ENCODE measurements at places on chromosomes 3 and 15.
A peak's percentile ranks its signal among the peaks of the same experiment; 100 is the strongest.

DNA sequence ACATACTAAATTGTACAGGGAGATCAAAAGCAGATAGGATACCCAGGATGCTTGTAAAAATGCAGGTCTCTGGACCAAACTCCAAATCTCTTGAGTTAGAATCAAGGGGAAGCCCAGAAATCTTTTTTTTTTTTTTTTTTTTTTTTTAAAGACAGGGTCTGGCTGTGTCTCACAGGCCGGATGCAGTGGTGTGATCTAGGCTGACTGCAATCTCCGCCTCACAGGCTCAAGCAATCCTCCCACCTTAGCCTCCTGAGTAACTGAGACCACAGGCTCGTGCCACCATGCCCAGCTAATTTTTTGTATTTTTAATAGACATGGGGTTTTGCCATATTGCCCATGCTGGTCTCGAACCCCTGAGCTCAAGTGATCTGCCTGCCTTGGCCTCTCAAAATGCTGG, 373.5 kb downstream of the SHQ1 start:
- no peak for DNase-seq

DNA sequence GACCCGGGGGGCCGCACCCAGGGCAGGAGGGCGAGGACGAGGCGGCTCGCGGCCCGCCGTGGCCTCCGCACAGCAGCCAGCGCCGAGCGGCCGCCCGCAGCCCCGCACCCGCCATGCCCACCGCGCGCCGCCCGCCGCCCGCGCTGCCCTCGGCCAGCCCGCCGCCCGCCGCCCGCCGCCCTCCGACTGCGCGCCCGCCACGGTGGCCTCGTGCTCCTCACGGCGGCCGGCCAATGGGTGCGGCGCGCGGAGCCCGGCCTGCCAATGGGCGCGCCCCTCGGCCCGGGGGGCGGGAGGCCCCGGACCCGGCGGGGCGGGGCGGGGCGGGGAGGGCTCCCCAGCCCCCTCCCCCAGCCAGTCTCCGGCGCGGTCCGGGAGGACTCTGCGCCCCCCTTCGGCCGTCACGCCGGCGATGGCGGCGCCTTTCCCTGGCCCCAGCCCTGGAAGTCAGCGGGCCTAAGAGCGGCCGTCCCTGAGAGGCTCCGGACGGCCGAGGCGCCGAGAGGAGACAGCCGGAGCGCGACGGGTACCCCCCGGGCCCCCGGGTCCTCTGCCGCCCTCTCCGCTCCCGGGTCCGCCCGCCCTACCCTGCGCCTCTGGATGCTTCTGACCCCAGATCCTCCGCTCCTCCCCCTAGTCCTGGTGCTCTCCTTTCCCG, at the start of gene NT5DC2:
Gene NT5DC2 (minus strand): TSS at position 235 of the 658 bp plus-strand sequence. CDS start 120 bp downstream, at position 115.
- DNase-seq = peak; percentile 82

DNA sequence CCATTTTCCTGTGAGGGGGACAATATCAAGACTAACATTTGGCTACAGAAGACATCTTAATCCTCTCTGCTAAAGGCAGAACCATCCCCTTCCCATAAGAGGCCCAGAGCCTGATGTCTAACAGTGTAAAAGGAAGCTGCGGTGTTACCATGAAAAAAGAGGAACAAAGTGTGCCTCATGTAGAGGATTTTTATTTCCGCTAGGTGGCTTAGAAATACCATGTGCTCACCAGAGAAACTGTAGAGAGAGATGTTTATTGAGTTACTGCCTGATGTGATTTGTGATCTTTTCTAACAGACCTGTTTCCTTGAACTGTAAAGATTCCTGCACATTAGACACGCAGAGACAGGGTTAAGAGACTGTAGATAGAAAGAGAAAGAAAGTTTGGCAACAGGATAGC, 22.0 kb downstream of the OR5H15 start:
- no peak for DNase-seq

DNA sequence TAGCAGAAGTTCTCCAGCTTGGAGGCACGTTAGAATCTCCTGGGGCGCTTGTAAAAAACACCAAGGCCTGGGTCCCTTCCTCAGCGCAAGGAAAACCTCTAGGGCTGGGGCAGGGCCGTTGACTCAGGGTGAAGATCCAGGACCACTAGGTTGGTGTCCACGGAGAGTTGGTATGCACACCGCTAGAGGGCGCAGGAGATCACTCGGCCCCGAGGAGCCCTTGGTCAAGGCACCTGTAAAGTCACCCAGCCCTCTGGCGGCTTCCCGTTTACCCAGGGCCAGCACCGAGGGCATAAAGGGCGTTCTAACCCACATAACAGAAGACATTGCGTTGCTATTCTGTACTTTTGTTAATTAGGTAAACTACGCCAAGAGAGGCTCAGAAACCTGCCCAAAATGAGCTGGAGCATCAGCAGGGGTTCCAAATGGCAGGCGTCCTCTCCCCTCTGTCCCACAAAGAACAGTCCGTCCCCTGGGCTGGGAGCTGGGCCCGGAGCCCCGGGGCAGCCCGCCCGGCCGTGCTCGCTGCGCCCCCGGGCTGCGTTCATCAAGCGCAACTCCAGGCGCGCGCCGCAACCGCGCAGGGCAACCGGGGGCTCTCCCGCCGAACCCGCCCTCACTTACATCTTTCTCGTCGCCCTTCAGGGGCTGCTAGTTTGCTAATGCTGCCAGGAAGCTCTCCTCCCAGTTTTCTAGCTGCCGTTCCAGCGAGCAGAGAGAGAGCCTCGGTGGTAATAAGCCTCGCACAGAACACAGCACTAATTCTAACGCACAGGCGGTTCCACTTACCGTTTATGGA, 332.1 kb downstream of the ARRDC4 start:
- DNase-seq = peak; percentile 68

GRCh38 chr3:63900010-63900409, 12.2 kb downstream of the SCAANT1 start:
- DNase-seq = no peak

DNA sequence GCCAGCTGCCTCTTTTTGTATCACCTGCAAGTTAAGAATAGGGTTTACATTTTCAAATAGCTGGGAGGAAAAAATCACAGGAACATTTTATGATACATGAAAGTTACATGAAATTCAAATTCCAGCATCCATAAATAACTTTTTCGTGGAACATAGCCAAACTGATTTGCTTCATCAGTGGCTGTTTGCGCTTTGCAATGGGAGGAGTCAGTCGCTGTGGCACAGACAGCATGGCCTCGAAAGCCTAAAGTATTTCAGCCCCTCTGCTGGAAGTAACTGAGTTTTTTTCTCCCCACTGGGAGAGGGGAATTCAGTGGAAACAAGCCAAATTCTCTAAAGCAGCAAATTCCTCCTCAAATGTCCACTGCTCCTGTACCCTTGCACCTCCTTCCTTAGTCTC, 271.9 kb downstream of the SUCLG2 start:
- no peak for DNase-seq

DNA sequence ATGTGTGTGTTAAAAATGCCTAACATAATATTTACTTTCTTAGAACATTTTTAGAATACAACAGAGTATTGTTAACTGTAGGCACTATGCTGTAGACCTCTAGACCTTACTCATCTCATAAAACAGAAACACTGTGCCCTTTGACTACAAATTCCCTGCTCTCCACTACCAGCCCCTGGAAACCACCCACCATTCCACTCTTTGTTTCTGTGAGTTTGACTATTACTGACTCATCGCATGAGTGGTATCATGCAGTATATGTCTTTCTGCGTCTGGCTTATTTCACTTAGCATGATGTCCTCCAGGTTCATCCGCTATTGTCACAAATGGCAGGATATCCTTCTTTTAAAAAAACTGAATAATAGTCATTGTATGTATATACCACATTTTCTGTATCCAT, 216.7 kb upstream of the CFAP20DC start:
- DNase-seq = no peak

DNA sequence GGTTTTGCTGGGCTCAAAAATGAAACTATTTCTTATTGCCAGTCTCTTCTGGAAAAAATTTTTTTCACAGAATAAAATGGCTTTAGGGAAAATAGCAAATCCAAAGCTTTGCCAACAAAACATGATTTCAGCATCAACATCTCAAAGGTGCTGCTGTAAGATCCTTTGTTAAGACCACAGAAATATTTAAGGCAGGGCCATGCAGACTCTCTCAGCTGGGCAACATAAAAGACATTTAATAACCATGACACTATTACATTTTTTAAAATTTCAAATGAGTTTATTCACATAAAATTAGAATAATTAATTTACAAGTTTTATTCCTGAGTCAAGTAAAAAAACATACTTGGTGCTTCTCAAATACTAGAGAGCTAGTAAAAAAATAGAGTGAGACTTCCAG, 527.1 kb upstream of the DPPA4 start:
- no peak for DNase-seq

DNA sequence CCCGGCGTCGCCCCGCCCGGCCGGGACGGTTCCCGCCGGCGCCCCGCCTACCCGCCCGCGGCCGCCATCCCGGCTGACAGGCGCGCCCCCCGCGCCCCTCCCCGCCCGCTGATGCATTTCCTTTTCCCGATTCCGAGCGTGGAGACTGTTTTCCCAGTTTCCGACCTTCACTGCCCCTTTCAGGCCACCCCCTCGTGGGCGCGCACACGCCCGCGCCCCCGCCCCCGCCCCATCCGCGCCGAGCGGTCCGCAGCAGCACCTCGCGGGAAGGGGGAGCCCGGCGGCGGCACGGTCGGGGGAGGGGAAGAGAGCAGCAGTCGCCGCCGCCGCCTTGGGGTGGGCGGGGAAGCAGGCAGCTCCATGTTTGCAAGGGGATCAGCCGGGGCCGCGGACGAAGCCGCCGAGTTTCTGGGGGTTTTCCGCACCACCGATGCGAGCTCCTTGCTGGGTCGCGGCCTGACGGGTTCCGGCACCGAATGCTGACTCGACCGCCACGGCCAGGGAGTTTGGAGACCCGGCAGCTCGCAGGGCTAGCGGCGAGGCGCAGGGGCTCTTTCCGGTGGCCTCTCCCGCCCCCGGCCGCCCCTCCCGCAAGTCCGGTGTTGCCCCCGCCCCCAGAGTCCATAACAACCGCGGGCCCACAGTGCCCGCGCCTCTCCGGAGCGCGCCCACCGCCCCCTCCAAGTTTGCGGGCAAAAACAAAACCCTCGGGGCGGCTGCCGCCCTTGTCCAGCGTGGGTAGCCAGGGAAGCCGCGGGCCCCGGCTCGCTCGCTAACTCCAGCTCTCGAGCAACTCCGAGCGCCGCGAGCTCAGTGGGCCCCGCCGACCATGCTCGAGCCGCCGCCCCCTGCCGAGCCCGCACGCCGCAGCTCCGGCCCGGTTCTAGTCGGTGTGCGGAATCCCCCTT, 3.2 kb upstream of the SIN3A start:
- peak; percentile 88 for DNase-seq

DNA sequence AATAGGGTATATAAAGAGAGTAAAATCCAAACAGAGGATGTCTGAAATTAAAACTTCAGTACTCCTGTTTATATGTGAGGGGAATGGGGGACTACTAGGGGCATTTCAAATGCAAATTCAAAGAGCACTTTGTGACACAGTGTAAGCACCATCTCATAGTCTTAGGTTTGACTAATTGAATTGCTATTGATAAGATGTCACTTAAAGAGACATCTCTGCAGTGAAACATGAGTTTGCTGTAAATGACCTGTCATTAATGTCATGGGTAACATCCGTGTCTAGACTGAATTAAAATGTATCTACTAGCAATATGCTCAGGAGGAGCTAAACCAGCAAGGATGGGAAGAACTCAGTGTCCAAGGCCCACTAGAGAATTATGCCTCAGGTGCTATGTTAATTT, 41.0 kb downstream of the ROBO1 start:
- no peak for DNase-seq

DNA sequence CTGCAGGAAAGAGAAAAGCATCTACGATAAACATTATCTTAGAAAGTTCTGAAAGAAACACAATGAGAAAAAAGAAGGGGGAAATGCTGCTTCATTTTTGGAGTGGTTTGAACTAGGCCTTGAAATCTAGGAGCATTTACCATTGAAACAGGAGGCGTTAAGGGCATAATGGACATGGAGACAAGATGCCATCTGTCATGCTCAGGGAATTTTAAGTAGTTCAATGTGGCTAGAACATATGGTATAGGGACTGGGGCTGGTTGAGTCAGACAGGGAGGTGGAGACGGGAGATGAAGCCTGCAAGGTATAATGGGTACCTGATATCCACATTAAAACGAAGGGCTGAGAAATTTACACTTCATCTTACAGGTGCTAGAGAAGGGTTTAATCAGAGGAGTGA, 10.4 kb upstream of the PLAAT1 start:
- no peak for DNase-seq

- no peak for DNase-seq
Measured at GRCh38 chr3:5498981-5499380, 311.5 kb downstream of the EDEM1 start.

DNA sequence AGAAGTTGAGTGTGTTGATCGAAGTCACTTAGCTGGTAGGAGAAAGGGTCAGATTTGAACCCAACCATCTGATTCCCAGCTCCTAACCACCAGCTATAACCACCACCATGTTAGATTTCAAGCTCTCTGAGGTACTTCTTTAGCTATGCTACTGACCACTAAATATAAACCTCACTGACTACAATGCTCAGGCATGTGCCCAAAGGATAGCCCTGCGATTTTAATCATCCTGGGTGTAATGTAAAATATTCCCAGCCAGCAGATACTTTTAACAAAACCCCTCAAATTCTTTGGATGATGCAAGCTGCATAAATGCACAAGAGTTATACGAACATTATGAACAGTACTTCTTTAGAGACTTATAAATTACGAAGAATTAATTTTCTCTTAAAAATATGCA, 115.2 kb upstream of the TSC22D2 start:
- no peak for DNase-seq

- DNase-seq = no peak
Measured at GRCh38 chr3:177713928-177714900, 516.9 kb upstream of the TBL1XR1 start.

DNA sequence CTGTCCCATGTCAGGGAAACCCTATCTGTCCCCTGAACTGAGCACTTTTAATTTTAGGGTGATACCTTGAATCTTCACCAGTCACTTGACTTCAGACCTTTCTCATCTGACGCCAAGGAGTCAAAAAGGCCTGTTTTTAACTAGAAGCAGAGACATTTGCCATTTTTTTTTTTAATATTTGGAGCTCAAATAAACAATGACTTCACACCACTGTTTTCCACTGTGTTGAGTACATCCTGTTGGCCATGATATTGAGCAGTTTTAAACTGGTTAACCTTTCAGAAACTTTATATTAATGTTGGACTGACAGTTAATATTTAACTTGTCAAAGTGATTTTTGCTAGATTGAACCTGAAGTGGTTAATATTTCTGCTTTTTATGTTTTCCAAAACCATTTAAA, 28.2 kb downstream of the DAG1 start:
- DNase-seq = no peak

DNA sequence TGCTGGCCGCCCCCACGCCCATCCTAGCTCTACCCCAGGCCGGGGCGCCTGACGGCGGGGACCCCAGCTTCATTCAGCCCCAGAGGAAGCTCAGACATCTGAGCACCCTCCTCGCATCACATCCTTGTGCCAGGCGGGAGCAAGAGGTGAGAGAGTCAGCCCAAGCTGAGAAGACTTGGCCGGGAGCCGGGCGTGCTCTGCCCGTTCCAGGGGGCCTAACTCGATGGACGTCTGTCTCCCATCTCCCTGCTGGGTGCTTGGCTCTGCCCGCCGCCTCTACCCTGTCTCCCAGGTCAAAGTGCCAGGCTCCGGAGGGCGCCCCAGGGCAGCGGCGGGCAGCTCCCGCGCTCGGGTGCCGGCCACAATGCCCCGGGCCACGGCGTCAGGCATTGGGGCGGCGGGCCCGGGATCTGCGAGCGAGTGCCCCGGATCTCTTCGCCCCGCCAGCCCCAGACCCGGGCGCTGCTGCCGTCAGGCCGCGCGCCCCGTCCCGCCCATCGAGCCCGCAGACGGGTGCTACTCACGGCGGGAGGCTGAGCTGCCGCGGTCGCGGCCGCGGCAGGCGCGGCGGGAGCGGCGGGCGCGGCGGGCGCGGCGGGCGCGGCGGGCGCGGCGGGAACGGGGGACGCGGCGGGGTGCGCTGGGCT, 388 bp downstream of the DAPK2 start:
- peak; percentile 46 for DNase-seq

Data from activated T-cell treated with anti-CD3 and anti-CD28 coated beads, Interleukin-2, amount 50 U/mL, for 48 hours (primary cell).